Fibroblast of gingiva (primary cell): ENCODE measurements at places on chromosomes 11 and 22.
A peak's percentile ranks its signal among the peaks of the same experiment; 100 is the strongest.

DNA sequence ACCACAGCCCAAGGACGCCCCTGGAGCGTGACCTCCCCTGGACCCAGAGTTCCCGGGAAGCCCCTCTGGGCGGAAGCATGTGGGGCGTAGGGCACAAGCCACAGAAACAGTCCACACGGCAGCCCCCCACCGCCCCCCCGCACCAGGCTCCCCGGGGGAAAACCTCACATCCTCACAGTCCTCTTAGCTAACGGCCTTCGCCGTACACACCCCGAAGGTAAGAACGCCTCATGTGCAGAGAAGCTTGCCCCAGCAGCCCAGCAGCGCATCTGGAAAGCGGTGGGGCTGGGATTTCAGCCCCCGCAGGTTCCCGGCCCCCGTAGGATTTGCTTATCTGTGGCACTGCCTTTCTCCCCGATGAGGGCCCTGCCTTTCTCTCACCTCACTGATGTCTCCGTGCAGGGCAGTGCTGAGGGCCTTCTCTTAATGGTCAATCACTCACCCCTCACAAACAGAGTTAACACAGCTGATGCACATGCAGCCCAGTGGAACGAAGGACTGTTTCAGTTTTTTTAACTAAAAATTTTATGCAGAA is 309.2 kb downstream of the BRD1 start:
- no peak for DNase-seq

- DNase-seq, result no peak
These were observed 115.8 kb upstream of the NARS2 start for GRCh38 chr11:78690352-78690987.

- DNase-seq, result no peak
These were observed 17.5 kb downstream of the USP2 start for GRCh38 chr11:119363851-119364590.

GRCh38 chr11:103170865-103171264 is 61.6 kb downstream of the DYNC2H1 start:
- peak; percentile 83 for DNase-seq

GRCh38 chr11:705646-706438 is at the start of gene EPS8L2:
Gene EPS8L2, plus strand, starts transcription at chr11:706231. Its CDS starts 3,177 bp downstream, at chr11:709408.
- DNase-seq, result no peak

DNA sequence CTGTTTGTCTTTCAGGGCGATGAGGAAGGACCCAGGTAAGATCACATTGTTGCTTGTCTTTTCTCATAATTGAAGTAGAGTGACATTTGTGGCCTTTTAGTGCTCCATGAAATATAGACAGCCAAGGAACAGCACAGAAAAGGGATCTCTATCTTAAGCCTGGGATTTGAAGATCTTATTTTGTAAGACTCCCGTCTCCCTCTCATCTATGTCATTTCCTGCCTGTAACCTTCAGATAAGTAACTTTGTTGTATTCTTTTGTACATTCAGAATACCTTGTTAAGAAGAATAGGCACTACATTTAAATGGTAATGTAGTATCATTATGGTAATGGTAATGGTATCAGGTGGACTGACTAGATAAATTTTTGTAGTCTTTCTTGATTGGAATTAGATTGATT is 72.8 kb downstream of the TRIM44 start:
- DNase-seq, result no peak

GRCh38 chr11:121394785-121395184 is 57.3 kb upstream of the SORL1 start:
- no peak for DNase-seq

DNA sequence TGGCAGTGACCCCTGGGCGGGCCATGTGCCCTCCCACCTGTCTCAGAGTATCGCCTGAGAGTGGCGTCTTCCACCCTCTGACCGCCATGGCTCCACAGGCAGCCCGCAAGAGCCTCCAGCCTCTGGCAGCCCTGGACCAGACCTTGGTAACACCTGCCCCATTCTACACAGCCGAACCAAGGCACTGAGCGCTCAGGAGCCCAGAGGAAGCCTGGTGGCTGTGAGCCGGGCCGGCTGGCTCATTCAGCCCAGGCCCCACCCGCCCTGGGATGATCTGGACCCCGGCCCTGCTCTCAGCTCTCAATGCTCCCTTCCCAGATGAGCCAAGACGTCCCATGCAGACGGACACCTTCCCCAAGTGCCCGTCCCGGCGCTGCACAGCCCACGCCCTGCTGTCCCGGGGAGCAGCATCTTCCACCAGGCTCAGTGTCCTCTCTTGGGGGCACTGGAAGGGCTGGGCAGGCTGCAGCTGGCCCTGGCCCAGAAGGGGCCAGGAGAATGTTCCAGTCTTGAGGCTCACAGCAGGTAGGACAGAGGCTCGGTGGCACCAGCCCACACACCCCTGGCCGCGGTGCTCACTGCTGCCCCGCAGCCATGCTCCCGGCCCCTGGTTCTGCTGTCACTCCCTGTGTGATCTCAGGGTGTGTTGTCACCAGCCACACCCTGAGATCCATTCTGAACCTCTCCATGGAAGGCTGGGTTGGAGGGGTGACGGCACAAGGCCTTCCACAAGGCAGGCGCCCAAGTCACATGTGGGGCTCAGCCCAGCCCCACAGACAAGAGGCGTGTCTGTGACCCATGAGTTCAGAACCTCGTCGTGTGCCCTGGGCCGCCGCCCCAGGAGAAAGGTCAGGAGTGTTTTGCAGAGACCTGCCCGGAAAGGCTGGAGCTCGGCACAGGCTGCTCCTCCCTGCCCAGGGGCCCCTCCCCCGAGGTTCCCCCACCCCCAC is 24.2 kb upstream of the PPARA start:
- DNase-seq, result no peak

DNA sequence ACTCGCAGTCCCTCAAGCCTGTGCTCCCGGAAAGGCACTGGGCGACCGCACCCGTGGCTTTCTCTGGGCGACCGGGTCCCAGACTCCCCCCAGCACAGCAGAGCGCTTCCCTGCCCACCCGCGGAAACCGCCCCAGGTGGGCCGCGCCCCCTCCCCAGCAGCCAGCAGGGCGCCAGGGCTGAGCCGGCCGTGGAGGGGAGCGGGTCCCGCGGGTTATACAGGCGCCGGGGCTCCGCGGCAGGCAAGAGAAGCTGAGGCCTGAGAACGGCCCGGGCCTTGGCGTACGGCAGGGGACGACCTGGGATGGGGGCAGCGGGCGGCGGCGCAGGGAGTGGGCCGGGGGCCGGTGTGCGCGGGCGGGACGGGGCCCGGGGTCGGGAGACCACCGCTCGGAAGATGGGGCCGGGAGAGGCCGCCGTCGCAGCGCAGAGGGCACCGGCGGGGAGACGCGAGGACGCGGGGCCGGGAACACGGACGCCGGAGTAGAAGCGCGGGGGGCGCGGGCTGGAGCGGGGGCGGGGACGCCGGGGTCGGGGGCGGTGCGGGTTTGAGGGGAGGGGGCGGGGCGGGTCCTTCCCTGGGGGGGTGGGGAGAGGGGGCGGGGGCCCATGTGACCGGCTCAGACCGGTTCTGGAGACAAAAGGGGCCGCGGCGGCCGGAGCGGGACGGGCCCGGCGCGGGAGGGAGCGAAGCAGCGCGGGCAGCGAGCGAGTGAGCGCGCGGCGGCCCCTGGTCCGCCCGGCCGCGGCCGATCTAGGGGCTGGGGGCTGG is at the start of gene MDK:
Gene MDK (plus strand): TSS at position 622 of the 771 bp plus-strand sequence. CDS start 389 bp downstream, outside the sequence.
- no peak for DNase-seq

DNA sequence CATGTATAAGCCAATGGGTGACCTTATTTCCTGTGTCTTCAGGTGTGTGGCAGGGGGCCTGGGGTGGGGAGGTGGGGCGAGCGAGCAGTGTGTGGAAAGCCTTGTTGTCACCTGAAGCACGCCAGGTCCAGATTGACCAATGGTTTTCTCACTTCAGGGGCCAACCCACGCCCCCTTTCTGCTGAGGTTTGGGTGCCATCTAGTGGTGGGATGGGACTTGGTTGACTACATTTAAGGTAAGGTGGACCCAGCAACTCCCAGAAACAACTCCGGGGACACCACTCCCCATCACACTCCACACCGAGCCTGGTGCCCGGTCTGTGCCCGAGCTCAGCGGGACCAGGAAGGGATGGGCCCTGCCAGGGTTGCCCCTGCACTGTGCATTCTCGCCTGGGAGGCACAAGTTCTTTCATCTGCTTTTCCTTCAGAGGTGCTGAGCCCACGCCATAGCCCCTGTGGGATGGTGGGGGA is 40.0 kb downstream of the TPCN2 start:
- peak; percentile 61 for DNase-seq

DNA sequence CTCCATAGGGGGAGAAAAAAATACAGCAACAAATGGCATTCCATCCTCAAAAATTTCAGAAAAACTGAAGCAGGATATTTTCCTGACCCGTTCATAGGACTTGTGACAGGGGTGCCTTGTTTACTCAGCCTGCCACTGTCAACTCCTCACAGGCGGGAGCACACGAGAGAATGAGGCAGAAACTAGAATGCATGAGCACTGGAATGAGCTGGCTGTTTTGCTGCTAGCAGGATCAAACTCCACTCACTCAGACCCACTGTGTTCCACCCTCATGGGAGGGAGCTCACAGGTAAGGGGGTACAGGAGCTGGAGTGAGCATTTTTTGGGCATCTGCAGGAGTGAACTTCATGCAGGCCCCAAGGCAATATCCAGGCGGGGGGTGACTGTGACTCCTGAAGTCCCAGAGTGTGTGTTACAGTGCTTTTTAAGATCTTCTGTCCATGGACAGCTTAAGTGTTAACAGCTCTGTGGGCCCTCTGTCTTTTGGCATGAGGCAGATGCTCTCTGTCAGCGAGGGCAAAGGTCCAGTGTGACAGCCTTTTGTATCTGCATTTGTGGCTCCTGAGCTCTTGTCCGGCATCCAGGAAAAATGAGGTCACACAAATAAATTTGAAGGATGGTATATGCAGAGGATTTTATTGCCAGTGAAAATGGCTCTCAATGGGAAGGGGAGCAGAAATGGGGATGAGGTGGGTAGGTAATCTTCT is 905.7 kb upstream of the TENM4 start:
- no peak for DNase-seq

GRCh38 chr11:78935398-78936068 is 360.9 kb upstream of the NARS2 start:
- DNase-seq, result no peak

- DNase-seq, result no peak
These were observed 14.9 kb downstream of the CASP12 start for GRCh38 chr11:104883342-104883741.

DNA sequence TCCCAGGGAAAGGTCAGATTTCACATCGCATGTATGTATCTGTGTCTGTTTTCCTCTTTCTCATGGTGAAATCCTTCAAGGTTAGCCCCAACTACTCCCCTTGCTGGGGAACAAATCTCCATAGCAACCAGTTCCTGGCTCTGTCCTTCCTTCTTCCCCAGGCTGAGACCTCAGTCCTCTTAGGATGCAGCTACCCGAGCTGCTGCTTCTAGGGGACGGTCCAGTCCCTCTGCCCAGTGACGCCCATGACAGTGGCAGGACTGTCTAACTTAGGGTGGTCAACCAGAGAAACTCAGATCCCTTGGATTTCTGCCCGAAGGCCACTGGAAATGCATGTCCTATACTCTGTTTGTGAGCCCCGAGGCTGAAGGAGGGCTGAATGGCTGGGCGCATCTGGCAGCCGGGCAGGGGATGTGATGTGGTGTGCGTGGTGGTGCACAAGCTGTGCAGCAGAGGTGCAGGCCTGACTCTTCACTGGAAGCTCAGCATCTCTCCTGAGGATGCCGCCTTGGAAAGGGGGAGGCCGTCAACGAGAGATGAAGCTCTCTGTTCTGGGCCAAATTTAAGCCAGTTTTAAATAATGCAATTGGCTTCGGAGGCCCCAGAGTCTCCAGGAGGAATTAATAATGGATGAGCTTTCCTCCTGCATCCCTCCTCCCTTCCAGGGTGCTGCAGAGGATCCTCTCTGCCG is 118.7 kb upstream of the B3GAT1 start:
- DNase-seq, result no peak

DNA sequence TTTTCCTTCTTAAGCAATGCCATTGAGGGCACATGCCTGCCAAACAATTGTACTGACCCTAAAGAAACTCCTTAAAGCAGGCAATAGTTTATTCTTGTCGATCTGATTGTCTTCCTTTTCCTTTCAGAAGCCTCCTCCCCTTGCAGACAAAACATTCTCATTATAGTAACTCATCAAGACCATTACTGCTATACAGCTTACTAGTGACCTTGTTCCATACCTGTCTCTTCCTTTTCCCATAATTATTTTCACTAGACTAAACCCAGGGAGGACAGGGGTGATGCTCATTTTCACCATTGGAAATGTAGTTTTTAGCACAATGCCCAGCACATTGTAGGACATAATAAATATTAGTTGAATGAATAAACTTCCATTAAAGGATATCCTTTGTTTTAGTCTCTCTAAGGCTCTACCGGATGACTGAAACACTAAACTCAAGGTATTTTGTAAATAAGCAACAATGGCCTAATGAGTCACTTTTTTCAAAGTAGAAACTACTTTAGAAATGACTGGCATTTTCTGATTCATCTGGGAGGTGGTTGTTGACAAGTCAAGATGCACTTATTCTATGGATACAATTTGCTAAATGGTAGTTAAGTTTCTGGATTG is 9.3 kb upstream of the MSANTD4 start:
- no peak for DNase-seq

- DNase-seq, result no peak
These were observed 37.6 kb downstream of the MS4A2 start for GRCh38 chr11:60125956-60126585.

DNA sequence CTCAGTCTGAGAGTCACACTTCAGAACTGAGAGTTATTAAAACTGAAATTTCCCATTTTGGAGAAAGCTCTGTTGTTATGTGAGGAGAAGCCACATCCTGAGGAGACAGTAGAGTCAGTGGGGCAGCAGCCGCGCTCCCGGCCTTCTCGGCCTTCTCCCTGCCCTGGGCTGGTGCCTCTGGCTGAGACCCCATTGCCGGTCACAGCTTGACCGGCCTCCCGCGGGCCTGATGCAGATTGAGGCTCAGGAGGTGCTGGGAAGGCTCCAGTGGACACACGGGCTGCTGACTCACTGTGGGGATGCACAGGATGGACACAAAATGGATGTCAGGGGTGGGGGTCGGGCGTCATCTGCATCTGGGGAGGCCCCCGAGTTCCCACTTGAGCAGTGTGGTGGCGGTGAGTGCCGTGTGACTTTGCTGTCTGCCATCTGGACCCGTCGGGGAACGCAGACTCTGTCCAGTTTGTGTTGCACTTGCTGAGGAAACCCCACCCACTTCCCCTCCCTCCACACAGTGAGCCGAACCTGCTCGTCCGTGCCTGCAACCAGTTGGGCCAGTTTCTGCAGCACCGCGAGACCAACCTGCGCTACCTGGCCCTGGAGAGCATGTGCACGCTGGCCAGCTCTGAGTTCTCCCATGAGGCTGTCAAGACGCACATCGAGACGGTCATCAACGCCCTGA is 50.1 kb downstream of the MUC6 start:
- no peak for DNase-seq

- no peak for DNase-seq
These were observed 85.0 kb downstream of the CHST1 start for GRCh38 chr11:45580399-45580798.

DNA sequence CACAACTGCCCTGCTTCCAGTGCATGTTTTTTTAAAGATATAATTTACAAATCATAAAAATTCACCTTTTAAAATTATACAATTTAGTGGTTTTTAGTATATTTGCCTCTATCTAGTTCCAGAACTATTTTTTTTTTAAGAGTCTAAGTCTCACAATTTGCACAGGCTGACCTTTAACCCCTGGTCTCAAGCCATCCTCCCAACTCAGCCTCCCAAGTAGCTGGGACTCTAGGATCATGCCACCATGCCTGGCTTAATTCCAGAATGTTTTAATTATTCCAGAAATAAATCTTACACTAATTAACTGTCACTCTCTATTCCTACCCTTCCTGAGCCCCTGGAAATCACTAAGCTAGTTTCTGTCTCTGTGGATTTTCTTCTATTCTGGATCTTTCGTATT is 1.4 kb upstream of the ARCN1 start:
- no peak for DNase-seq

- DNase-seq, result no peak
These were observed 356.8 kb downstream of the BRD1 start for GRCh38 chr22:49470741-49471503.
